Suprapubic skin (tissue), 4 donors: ENCODE measurements at places on chromosomes 4 and X. TPM values are rescaled to one million over a fixed set of nuclear protein-coding genes. Genes with fewer than 3 reads are reported as not detected.

GRCh38 chr4:151117371-151117962, 18.0 kb downstream of the RPS3A start:
- H3K27me3 ChIP-seq = no peaks in the 10 kb centered on the region
- H3K4me3 ChIP-seq = no peak overlapping the region
- no peak overlapping the region for H3K27ac ChIP-seq
- no peak for DNase-seq

DNA sequence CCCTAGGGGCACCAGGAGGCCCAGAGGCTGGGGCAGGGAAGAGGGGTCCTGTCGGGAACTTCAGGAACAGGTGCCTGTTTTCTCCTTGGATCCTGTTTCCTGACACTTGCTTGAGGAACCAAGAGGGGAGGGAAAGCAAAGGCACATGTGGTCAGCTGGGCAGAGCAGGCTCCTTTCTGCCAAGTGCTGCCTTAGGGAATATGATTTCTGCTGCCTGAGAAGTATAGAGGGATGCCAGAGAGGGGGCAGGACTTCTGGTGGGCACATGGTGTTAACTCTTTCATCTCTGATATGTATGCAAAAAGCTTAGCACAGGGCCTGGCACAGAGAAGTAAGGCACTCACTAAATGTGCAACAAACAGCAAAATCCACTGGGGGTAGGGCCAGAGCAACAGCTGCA, 51.2 kb upstream of the PJA1 start:
- DNase-seq = no peak
- H3K4me1 ChIP-seq = peaks cover 1% of the 10 kb centered on the region
- H3K27ac ChIP-seq = no peak overlapping the region

DNA sequence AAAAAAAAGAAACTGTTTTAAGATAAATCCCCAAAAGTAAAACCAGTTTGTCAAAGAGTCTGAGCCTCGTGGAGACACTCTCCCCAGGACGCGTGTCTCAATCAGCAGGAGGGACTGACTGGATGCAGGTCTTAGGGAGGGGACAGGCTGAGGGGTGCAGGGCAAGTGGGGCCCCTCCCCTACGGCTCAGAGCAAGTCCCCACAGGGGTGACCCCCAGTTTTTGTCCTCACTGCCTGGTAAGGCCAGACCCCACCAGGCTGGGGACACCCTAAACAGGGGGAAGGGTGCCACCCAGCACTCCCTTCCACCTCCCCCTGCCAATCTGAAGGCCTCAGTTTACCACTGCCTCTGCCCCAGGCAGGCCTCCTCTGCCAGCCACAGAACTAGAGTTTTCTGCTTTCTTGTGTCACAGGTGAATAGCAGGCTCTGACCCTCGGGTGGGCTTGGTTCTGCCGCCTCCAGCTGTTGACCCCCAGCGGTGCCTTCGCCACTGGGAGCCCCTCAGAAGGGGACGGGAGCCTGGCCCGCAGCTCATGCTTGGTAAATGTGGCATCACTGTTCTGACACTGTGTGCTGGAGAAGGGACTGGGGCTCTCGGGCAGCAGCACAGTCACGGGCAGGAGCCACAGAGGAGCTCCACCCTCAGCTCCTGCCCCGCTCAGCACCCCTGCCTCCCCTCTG, 69.8 kb upstream of the MXD4 start:
- DNase-seq = peak; percentile 73
- no peaks in the 10 kb centered on the region for H3K36me3 ChIP-seq

GRCh38 chr4:115687052-115687755, 573.8 kb upstream of the NDST4 start:
- no peak overlapping the region for H3K4me3 ChIP-seq
- H3K27me3 ChIP-seq = no peaks in the 10 kb centered on the region
- no peak for DNase-seq

DNA sequence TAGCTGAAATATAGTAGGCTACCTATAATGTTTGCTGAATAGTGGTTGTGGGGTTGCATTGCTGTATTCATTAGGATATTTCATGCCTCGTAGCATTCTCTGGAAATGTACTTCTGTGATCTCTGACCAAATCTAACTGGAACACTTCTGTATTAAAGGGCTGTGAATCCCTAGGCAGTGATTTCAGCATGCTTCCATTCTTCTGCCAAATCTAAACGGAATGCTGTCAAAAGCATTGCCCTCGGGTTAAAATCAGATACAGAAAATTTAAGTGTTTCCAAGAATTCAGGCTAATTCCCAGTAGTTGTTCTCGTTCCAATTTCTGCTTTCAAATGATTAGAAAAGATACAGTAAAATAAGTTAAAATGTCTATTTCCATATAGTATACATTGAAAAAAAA, 1847.5 kb upstream of the IGFBP7 start:
- H3K36me3 ChIP-seq = no peaks in the 10 kb centered on the region
- no peak overlapping the region for H3K4me3 ChIP-seq
- H3K4me1 ChIP-seq = no peaks in the 10 kb centered on the region

- DNase-seq = no peak
- H3K27me3 ChIP-seq = no peaks in the 10 kb centered on the region
- H3K4me1 ChIP-seq = no peaks in the 10 kb centered on the region
- H3K27ac ChIP-seq = no peak overlapping the region
- H3K4me3 ChIP-seq = no peak overlapping the region
Observed at GRCh38 chr4:172850838-172851237, 317.8 kb upstream of the GALNT7 start.

DNA sequence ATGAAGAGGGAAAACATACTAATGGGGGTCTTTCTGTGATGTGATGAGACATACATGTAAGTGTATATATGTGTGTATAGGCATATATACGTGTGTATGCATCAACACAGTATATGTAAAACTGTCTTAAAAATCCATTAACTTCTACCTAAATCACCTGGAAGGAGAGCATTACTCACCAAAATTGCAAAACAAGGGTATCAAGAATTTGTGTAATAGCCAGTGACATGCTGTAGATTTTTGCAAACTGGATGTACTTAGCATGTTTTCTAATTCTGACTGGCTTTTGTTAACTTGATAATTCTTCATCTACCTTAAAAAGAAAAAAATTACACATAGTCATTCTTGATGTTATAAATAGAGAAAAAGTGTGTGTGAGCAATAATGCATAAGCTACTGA, 104.7 kb downstream of the PRRG1 start:
- no peaks in the 10 kb centered on the region for H3K36me3 ChIP-seq
- no peak overlapping the region for H3K27ac ChIP-seq
- H3K4me1 ChIP-seq = no peaks in the 10 kb centered on the region
- H3K4me3 ChIP-seq = no peak overlapping the region
- DNase-seq = no peak
- H3K27me3 ChIP-seq = no peaks in the 10 kb centered on the region

- no peak for DNase-seq
- H3K36me3 ChIP-seq = no peaks in the 10 kb centered on the region
- peaks cover 27% of the 10 kb centered on the region for H3K4me1 ChIP-seq
- H3K27me3 ChIP-seq = peaks cover 40% of the 10 kb centered on the region
Observed at GRCh38 chr4:6561706-6562371, 13.2 kb upstream of the MAN2B2 start.

DNA sequence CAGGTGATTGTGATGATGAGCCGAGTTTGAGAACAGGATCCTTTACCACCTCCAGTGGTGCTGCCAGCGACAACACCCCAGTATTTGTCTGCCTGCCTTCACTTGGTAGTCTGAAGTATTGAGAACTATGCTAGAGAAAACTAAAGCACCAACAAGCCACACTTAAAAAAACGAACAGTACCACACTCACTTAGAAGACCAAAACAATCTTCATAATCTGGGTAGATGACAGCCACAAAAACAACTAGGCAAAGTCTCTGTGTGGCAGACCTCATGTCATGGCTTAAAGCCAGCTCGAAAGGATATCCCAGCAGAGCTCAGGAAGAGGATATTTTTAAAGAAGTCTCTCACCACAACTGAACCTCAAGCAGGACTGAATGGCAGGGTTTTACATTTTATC, 236.0 kb downstream of the GPC3 start:
- no peak for DNase-seq
- H3K36me3 ChIP-seq = no peaks in the 10 kb centered on the region
- H3K27ac ChIP-seq = no peak overlapping the region
- no peak overlapping the region for H3K4me3 ChIP-seq
- H3K27me3 ChIP-seq = no peaks in the 10 kb centered on the region
- H3K4me1 ChIP-seq = no peaks in the 10 kb centered on the region

DNA sequence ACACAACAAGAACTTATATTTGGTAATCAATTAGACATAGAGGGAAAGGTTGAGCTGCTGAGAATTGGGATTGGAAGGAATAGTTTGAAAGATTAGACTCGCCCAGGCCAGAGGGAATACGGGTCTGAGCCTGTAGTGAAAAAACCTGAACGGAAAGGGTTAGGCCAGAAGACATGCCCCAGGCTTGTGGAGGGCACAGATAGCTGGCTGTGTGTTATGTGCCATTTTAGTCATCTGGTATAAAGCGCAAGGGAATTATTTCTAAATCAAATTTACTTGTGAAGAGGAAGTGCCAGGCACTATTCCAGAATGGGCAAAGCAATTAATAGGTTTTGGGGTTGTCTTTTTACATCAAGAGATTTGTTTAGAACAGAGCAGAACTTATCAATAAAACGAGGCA, 187.5 kb upstream of the ANKRD50 start:
- peaks cover 18% of the 10 kb centered on the region for H3K4me1 ChIP-seq
- H3K4me3 ChIP-seq = no peak overlapping the region
- DNase-seq = no peak
- no peaks in the 10 kb centered on the region for H3K27me3 ChIP-seq

DNA sequence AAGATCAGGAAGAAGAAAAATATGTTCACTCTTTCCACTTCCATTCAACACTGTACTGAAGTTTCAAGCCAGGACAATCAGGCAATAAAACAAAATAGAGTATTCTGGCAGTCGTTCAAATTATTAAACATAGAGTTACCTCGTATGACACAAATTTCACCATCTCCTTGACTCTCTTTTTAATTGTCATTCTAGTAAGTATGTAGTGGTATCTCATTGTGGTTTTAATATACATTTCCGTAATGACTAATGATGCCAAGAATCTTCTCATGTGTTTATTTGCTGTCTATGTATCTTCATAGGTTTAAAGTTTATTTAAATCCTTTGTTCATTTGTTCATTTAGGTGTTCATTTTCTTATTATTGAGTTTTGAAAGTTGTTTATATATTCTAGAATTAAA, 352.2 kb downstream of the IDS start:
- H3K36me3 ChIP-seq = no peaks in the 10 kb centered on the region
- no peaks in the 10 kb centered on the region for H3K4me1 ChIP-seq
- H3K4me3 ChIP-seq = no peak overlapping the region
- no peak overlapping the region for H3K27ac ChIP-seq
- H3K27me3 ChIP-seq = no peaks in the 10 kb centered on the region
- DNase-seq = no peak

- peaks cover 3% of the 10 kb centered on the region for H3K4me1 ChIP-seq
- no peak overlapping the region for H3K27ac ChIP-seq
- H3K27me3 ChIP-seq = no peaks in the 10 kb centered on the region
- H3K4me3 ChIP-seq = no peak overlapping the region
Observed at GRCh38 chrX:19904778-19905367, 17.5 kb upstream of the SH3KBP1 start.

GRCh38 chr4:186707574-186707973, 16.1 kb downstream of the FAT1 start:
- no peak for DNase-seq
- H3K27me3 ChIP-seq = no peaks in the 10 kb centered on the region
- H3K36me3 ChIP-seq = peaks cover 27% of the 10 kb centered on the region
- H3K4me1 ChIP-seq = peaks cover 32% of the 10 kb centered on the region
- H3K4me3 ChIP-seq = no peak overlapping the region
- H3K27ac ChIP-seq = no peak overlapping the region

GRCh38 chrX:18973527-18974192, 10.3 kb downstream of the PHKA2 start:
- H3K27me3 ChIP-seq = no peaks in the 10 kb centered on the region
- H3K4me3 ChIP-seq = no peak overlapping the region
- no peak for DNase-seq
- H3K4me1 ChIP-seq = no peaks in the 10 kb centered on the region
- no peak overlapping the region for H3K27ac ChIP-seq

DNA sequence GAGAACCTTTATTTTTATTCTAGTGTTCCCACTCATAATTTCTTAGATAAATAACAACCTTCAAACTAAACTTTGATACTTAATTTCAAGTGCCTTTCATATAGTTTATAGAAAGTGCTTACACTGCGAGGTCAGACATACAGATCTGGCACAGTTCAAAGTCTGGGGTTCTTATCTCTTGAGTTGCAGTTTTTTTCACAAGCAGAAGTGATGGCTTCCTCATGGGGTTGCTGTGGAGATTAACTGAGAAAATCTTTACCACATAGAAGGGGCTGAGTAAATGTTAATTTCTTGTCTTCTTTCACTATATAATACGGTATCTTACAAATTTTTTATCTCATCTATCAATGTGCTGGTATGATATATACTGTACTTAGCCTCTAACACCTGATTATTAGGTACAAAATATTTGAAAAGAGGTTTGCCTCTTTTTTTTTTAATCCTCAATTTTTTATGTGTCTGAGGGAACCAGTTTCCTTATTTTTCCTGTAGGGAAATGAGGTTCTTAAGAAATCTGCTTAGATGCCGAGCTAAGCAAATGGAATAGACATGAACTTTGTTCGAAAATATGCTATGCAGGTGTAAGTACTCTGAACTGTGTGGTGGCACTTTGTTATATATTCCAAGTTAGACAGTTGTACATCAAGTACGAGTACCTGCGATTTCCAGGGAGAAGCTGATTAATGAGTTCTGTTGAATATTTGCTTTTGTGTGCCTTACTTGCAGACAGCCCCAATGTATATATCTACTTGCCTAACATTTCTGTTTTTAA, 3.3 kb downstream of the ING2 start:
- H3K4me3 ChIP-seq = no peak overlapping the region
- H3K27me3 ChIP-seq = no peaks in the 10 kb centered on the region
- no peak for DNase-seq

Gene PPEF1
- total RNA-seq = 0.26 TPM

Gene OPRPN
- total RNA-seq = not detected

Gene DRD5
- total RNA-seq = not detected

Gene DMRTC1B
- total RNA-seq = not detected

Gene STS
- 5.4 TPM for total RNA-seq

Gene CCDC110
- 1.5 TPM for total RNA-seq

Gene SRPX
- 44.9 TPM for total RNA-seq

Gene FAM47A
- not detected for total RNA-seq

Gene TMEM35A
- not detected for total RNA-seq

Gene GABRQ
- total RNA-seq = 0.45 TPM

Gene IQSEC2
- total RNA-seq = 29.1 TPM

Gene PSAPL1
- 16.4 TPM for total RNA-seq
